LoVo (cell line): ENCODE measurements at places on chromosomes 7 and 10.
A peak's percentile ranks its signal among the peaks of the same experiment; 100 is the strongest.

GRCh38 chr7:156772725-156773124 is 120.3 kb downstream of the LMBR1 start:
- no peak for DNase-seq

- DNase-seq: no peak
Measured at GRCh38 chr10:105538874-105539273, 897.8 kb downstream of the SORCS3 start.

DNA sequence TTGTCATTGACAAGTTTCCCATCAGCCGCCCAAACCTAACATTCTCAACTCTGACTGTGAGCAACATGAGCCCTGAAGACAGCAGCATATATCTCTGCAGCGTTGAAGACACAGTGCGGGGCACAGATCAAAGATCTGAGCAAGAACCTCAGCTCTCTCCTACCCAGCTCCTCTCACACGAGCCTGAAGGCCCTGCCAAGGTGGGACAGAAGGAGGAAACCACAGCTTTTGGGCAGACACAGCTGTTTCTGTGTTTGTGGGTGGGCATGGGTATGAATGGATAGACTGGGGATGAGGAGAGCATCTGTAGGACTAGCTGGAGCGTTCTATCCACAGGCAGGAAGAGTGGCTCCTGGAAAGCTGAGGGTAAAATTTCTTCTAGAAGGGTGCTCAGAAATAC is 8.5 kb upstream of the PRSS1 start:
- no peak for DNase-seq

DNA sequence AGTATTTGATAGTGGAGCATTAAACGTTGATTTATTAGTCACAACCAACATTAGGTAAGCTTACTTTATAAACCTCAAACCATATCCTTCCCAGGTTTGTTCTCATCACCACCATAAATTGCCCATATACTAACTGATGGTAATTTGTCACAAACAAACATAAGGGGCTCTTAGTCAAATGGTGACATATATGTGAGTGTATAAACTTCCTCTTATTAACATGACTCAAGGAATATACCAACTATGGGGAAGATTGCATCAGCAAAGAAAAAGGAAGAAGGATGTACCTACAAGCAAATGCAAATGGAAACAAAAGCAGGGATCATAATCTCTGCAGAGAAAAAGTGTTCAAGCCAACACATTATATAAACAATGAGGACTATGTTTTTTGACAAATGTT is 418.2 kb upstream of the AKR1E2 start:
- peak; percentile 41 for DNase-seq

DNA sequence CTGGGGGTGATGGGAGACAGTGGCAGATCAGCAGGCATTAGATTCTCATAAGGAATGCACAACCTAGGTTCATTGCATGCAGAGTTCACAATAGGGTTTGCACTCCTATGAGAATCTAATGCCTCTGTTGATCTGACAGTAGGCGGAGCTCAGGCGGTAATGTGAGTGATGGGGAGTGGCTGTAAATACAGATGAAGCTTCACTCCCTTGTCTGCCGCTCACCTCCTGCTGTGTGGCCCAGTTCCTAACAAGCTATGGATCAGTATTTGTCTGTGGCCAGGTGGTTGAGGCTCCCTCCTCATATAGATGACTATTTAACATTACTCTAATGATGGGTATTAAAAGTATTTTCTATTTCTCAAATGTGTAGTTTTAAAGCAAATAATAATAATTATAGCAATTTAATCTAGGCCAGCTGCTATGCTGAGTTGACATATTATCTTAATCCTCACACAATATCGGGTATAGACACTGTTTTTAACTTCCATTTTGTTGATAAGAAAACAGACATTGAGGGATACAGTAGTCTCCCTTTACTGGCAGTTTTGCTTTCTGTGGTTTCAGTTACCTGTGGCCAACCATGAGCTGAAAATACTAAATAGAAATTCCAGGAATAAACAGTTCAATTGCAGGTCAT is 39.9 kb downstream of the KIF20B start:
- no peak for DNase-seq

- DNase-seq: no peak
Measured at GRCh38 chr7:106982415-106982814, 62.1 kb upstream of the PRKAR2B start.

GRCh38 chr7:23346316-23346715 is 47.2 kb downstream of the MALSU1 start:
- DNase-seq: no peak

DNA sequence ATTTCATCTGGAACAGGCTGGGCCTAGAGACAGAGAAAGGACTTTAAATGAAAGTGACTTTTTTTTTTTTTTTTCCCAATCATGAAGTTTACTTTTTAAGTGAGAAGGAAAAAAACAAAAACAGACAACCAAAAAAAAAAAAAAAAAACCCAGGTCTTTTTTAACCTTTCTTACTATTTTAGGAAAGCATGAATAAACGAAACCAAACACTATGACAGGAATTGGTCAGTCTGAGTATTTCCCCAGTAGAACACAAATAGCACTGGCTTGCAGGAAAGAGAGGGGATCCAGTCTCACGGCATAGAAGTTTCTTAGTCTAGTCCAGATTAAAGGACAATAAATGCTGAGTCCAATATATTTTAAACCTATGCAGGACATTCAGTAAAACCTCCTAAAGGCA is 180.5 kb upstream of the CCDC6 start:
- DNase-seq: no peak

GRCh38 chr7:106371629-106372028 is 86.8 kb upstream of the NAMPT start:
- DNase-seq: no peak

- no peak for DNase-seq
Measured at GRCh38 chr10:23755556-23755955, 316.7 kb downstream of the OTUD1 start.
